ENCODE measurements at places on chromosomes 6 and 20.

GRCh38 chr20:36117638-36118037 is 36.9 kb upstream of the EPB41L1 start:
- DNase-seq = no peak

- no peak for DNase-seq
Observed at GRCh38 chr6:127990074-127990473, 89.2 kb upstream of the THEMIS start.

DNA sequence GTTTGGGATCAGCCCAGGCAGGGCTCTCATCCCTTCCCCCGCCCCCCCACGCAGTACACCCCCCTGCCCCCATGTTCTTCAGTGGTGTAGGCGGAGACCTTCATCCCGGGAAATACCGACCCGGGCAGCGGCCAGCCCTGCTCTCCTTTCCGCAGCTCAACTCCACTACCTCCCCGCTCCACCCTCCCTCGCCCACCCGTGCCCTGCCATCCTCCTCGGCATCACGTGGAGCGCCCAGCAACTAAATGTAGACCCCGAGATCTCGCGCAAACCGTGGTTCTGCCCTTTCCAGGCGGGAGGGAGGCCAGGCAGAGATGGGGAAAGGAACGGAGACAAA is 1932.2 kb upstream of the DEFB115 start:
- no peak for DNase-seq

- no peak for DNase-seq
Observed at GRCh38 chr6:117481278-117481925, 1.1 kb upstream of the DCBLD1 start.

GRCh38 chr6:137775227-137775626 is 91.8 kb upstream of the TNFAIP3 start:
- no peak for DNase-seq

DNA sequence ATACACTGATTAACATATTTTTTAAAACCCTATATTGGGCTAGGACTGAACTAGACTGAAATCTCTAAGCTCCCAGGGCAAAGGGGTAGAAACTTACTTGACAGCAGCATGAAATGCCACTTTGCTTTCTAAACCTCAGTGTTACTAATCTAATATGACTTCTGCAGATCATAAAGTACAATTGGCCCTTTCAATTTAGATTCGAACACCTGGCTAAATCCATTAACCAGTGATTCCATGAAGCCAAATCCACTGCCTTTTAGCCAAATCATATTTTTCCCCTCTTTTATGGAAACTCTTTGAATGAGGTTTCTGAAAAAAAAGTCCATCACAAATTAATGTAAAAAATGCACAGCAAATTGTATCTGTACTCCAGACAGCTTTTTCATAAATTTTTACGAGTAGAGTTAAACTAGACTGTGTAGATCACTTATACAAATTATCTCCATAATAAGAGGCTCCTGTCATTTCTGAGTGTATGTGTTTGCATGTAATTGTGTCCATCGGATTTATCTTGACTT is 25.7 kb downstream of the EPHA7 start:
- no peak for DNase-seq

GRCh38 chr20:46276531-46276930 is 31.8 kb downstream of the CDH22 start:
- no peak for DNase-seq

- no peak for DNase-seq
Observed at GRCh38 chr6:41878961-41879405, 16.2 kb downstream of the USP49 start.

- DNase-seq = no peak
Observed at GRCh38 chr6:50289366-50289765, 239.6 kb upstream of the DEFB112 start.

DNA sequence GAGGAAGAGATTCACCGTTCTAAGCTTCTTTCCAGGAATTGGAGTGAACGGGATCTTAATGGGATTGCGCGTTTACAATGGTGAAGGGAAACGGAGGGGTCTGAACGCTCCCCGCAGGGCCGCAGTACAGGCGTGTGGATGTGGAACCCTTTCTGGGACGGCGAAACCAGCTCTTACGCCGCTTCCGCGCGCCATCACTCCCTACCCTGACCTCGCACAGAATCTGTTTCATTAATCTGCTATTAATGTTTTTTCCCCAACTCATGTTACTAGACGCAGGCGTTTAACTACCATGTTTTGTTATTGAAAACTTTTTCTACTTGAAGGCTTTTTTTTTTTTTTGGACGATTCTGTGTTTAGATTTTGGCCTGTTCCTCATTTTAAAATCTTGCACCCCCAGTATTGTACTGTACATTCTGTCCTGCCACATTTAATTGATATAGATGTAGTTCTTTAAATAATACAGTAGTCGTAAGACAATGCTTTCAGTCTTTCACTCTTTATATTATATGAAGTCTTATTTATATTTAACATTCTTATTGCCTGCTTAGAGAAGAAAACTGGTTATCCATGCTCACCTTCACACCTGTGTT is 696 bp upstream of the SUPT3H start:
- DNase-seq = no peak

GRCh38 chr20:35702824-35703695 is 3.9 kb downstream of the ROMO1 start:
- DNase-seq = no peak

DNA sequence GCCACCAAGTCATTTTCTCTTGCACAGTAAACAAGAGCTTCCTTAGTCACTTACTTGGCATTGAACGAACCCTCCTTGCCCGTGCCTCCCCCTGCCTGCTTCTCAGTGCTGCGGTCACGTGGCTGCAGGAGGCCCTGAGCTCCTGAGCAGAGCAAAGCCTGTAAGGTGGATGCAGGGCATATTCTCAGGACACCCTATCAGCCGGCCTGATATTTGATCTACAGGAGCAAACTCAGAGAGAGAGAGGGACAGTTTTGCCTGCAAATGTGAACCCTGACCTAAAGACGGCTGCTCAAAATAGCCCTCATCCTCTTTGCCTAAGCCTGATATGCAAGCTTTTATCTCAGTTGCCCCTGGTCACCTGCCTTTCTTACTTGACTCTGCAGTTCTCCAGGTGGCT is 93.0 kb upstream of the POPDC3 start:
- no peak for DNase-seq

- no peak for DNase-seq
Observed at GRCh38 chr6:19873031-19873430, 35.9 kb downstream of the ID4 start.

DNA sequence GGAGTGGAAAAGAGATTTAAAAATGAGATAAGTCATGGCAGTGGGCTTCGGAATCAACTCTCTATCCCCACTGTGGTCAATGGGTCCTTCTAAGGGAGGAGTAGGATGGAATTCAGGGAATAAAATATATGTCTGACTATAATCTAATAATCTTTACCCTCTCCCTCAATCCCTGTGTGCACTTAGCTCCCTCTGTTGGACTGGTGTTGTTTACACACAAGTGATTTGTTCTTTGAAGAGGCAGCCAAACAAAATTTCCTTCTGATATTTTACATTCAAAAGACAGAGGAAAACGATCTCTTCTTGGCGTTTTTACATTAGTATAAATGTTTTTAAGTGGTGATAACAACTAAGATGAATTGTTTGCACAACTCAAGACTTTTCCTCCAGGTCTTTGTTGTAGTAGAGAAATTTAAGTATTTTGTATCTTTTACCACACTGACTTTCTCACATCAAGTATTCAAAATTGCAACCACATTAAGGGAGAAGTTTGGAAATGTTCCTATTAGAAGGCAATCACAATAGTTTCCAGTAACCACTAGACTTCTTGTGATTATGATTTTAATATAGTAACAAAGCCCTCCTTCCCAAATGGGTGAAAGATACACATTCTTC is 317.8 kb downstream of the CENPW start:
- DNase-seq = no peak

GRCh38 chr6:111569951-111570350 is 35.7 kb downstream of the TRAF3IP2 start:
- no peak for DNase-seq

DNA sequence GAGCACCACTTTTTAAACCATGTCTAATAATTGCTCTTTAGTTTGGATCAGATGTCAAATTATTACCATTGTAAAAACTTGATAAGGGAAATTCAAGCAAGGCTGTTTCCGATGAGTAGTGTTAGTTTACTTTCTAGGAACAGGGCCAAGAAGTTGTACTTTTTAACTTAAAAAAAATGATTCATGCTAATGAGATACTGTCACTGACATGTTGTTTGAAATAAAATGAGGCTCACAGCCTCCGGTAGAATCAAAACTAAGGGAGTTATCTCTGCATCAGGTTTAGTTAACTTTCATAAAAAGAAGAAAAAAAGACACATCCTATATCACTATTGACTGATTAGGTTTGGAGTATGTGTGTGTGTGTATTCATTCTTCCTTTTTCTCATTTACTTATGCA is 55.2 kb upstream of the SUPT3H start:
- DNase-seq = no peak

GRCh38 chr6:23611776-23612381 is 514.1 kb upstream of the NRSN1 start:
- no peak for DNase-seq

- no peak for DNase-seq
Observed at GRCh38 chr6:20708367-20709124, 174.3 kb downstream of the CDKAL1 start.

- DNase-seq = no peak
Observed at GRCh38 chr6:129469070-129469662, 240.8 kb downstream of the ARHGAP18 start.

DNA sequence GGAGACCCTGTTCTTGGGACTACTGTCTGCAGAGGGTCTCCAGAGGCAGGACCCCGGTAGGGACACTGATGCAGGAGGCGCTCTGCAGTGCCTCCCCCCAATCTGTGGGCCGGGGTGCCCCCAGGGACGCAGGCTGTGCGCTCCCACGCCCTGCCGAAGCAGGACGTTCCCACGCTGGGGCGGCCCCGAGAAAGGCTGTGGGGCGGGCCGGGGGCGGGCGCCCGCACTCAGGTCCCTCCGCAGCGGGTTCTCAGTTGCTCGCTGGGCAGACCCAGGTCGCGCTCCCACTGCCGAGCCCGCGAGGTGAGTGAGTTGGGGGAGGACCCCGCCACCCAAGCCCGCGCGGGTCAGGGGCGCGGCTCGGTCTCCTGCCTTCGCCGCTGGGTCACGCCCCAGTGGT is at the start of gene COX4I2:
TSS of gene COX4I2 (plus strand) at position 253 of the 400 bp plus-strand sequence. CDS start 1,106 bp downstream, outside the sequence.
- DNase-seq = no peak

GRCh38 chr6:109242925-109243324 is 139.3 kb downstream of the CD164 start:
- DNase-seq = no peak

DNA sequence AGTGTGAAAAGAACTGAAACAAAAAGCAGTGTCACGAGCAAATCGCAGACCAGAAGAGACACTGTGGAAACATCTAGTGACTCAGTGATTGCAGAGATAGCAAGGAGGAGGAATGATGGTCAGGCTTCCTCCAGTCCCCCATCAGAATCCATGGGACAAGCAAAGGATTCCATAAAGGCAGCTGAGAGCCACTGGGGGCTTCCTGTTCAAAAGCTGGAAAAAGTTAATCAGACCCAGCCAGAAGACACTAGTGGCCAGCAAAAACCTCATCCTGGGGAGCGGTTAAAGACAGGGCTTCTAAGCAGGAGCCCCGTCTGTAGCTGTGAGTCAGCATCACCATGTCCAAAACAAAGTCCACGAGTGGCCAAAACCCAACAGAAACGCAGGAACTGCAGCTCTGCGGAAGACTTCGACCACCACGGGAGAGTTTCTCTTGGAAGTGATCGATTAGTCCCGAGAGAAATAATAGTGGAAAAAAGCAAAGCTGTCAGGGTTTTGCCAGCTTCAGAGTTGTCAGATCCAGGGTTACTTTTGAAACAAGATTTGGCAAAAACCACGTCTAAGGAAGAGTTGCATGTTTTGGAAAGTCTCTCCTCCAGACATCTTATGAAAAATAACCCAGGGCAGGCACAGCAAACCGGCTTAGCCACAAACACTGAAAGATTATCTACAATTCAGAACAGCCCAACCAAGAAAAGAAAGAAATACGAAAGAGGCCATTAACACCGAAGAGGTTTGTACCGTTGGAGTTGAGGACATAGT is 51.0 kb downstream of the JAG1 start:
- DNase-seq = no peak

DNA sequence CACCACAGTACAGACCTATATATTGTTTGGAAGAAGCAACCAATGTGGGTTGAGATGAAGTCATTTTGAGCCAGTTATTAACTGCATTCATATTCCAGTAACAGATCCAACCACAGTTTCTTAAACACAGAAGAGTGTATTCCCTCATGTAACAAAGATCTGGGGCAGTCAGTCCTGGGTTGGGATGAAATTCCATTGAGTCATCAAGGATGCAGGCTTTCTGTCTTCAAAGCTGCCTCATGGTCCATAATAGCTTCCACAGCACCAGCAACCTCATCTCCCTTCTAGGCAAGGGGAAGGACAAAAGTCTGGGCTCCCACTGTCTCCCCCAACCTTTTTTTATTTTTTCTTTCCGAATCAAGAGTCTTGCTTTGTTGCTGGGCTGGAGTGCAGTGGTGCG is 2.9 kb upstream of the SOD2 start:
- DNase-seq = no peak
